Small intestine (tissue), 16 donors: ENCODE measurements at places on chromosomes 7 and 10. TPM values are rescaled to one million over a fixed set of nuclear protein-coding genes. Genes with fewer than 3 reads are reported as not detected.

- H3K27ac ChIP-seq, result no peak overlapping the region
- no peak for DNase-seq
- H3K27me3 ChIP-seq, result no peaks in the 10 kb centered on the region
- H3K4me1 ChIP-seq, result no peaks in the 10 kb centered on the region
- peaks cover 13% of the 10 kb centered on the region for H3K36me3 ChIP-seq
- no peak overlapping the region for H3K4me3 ChIP-seq
Observed at GRCh38 chr10:87887146-87887545, 23.7 kb downstream of the PTEN start.

- no peak overlapping the region for H3K27ac ChIP-seq
- no peaks in the 10 kb centered on the region for H3K27me3 ChIP-seq
- H3K4me1 ChIP-seq, result no peaks in the 10 kb centered on the region
- no peaks in the 10 kb centered on the region for H3K36me3 ChIP-seq
- H3K4me3 ChIP-seq, result no peak overlapping the region
Observed at GRCh38 chr10:88033793-88034192, 170.4 kb downstream of the PTEN start.

DNA sequence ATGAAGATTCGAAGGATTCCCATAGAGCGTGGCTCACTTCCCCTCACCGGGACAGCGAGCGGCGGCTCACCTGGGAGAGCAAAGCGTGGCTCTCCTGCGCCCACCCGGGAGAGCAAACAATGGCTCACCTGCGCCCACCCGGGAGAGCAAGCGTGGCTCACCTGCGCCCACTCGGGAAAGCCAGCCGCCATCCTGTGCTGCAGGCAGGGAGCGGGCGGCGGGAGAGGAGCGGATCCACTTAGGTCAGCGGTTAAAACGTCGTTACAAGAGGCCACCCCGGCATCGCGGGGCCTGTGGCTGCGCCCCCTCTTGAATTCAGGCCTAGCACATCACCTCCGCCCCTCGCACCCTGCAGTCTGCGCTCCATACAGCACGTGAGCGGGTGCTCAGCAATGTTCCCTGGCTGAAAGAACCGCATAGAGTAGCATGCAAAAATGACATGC, 461 bp upstream of the FIGNL1 start:
- no peaks in the 10 kb centered on the region for H3K4me1 ChIP-seq
- peaks cover 3% of the 10 kb centered on the region for H3K36me3 ChIP-seq
- no peak for DNase-seq
- H3K27me3 ChIP-seq, result no peaks in the 10 kb centered on the region

DNA sequence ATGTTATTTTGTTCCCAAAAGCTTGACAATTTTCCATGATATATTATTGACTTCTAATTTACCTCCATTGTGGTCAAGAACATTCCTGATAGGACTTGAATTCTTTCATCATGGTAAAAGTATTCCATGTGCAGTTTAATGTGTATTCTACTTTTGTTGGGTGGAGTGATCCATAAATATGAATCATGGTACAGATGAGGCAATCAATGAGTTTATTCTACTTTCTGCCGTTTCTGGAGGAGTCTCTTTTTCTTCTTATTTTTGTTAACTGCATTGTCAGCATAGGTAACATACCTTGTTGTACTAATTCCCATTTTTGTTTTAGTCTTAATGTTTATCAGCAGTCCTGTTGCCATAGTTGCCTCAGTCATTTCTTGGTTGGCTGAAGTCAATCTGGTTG, 69.6 kb downstream of the SHOC2 start:
- no peak overlapping the region for H3K4me3 ChIP-seq
- peaks cover 5% of the 10 kb centered on the region for H3K36me3 ChIP-seq
- H3K4me1 ChIP-seq, result no peaks in the 10 kb centered on the region
- no peaks in the 10 kb centered on the region for H3K27me3 ChIP-seq
- no peak for DNase-seq
- H3K27ac ChIP-seq, result no peak overlapping the region

DNA sequence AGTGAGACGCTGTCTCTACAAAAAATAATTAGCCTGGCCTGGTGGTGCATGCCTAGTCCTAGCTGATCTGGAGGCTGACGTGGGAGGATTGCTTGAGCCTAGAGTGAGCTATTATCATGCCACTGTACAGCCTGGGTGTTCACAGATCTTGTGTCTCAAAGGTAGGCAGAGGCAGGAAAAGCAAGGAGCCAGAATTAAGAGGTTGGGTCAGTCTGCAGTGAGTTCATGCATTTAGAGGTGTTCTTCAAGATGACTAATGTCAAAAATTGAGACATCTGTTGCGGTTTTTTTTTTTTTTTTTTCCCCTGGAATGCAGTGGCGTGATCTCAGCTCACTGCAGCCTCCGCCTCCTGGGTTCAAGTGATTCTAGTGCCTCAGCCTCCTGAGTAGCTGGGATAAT, 5.4 kb downstream of the PPIA start:
- H3K4me3 ChIP-seq, result no peak overlapping the region
- no peaks in the 10 kb centered on the region for H3K27me3 ChIP-seq
- no peak for DNase-seq

GRCh38 chr10:111430070-111430469, 353.2 kb downstream of the ADRA2A start:
- H3K36me3 ChIP-seq, result no peaks in the 10 kb centered on the region
- no peaks in the 10 kb centered on the region for H3K4me1 ChIP-seq
- DNase-seq, result no peak
- no peaks in the 10 kb centered on the region for H3K27me3 ChIP-seq
- no peak overlapping the region for H3K4me3 ChIP-seq
- H3K27ac ChIP-seq, result no peak overlapping the region

GRCh38 chr7:75537731-75538130, 45.6 kb downstream of the SPDYE5 start:
- no peaks in the 10 kb centered on the region for H3K27me3 ChIP-seq
- no peaks in the 10 kb centered on the region for H3K4me1 ChIP-seq
- DNase-seq, result no peak
- no peak overlapping the region for H3K27ac ChIP-seq
- no peak overlapping the region for H3K4me3 ChIP-seq

DNA sequence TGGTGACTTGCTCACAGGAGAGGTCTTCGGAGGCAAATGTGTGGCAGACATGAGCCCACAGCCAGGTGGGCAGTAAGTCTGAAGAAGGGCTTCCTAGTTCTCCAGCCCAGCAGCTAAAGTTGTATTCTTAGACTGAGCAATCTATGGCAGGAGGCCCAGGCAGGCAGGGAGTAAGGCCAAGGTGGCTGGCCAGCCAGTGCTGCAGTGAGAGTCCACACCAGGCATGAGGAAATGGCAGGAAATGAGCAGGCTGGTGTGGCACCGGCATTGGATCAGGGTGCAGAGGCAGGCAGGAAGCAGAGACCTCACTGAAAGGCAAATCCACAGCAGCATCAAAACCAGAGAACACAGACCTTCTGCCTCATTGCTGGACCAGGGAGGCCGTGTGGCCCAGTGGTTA, 84.6 kb upstream of the PDE1C start:
- no peak for DNase-seq
- H3K27ac ChIP-seq, result no peak overlapping the region
- H3K4me3 ChIP-seq, result no peak overlapping the region
- H3K4me1 ChIP-seq, result no peaks in the 10 kb centered on the region
- H3K27me3 ChIP-seq, result no peaks in the 10 kb centered on the region

- H3K36me3 ChIP-seq, result no peaks in the 10 kb centered on the region
- no peak overlapping the region for H3K27ac ChIP-seq
- H3K4me1 ChIP-seq, result no peaks in the 10 kb centered on the region
- DNase-seq, result no peak
Observed at GRCh38 chr10:34872820-34873219, 57.7 kb upstream of the PARD3 start.

GRCh38 chr7:55381696-55382095, 16.6 kb downstream of the LANCL2 start:
- H3K36me3 ChIP-seq, result peaks cover 3% of the 10 kb centered on the region
- H3K27me3 ChIP-seq, result no peaks in the 10 kb centered on the region
- H3K4me3 ChIP-seq, result no peak overlapping the region
- no peak for DNase-seq
- H3K27ac ChIP-seq, result no peak overlapping the region
- no peaks in the 10 kb centered on the region for H3K4me1 ChIP-seq

GRCh38 chr10:99279626-99280111, 44.0 kb upstream of the HPSE2 start:
- H3K36me3 ChIP-seq, result no peaks in the 10 kb centered on the region
- H3K27ac ChIP-seq, result peak overlapping the region; percentile 44
- H3K27me3 ChIP-seq, result no peaks in the 10 kb centered on the region
- H3K4me1 ChIP-seq, result no peaks in the 10 kb centered on the region

The TEX36 gene
- polyA plus RNA-seq, result not detected

The GGCT gene
- polyA plus RNA-seq, result 57.3 TPM

The KCNK18 gene
- polyA plus RNA-seq, result not detected
